Activated CD8-positive, alpha-beta memory T cell treated with anti-CD3 and anti-CD28 coated beads for 4 hours (primary cell): ENCODE measurements at places on chromosomes 7 and 10.

DNA sequence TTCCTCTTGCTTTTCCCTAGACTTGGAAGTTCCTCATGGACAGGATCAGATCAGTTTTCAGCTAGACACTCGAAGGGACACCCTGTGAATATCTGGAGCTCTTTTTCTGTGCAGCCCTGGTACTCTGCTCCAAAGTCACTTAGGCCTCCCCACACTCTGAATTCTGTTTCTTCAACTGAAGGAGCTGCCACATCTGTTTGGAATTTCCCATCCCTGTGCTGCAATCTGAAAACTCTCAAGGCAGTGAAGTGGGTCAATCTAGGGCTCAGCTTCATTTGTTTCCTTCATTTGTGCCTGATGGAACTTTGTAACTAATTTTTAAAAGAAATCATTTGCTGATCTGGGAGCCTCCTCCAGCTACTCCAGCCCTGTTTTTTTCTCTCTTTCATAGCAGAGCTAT, 9.6 kb downstream of the EPC1 start:
- no peak for DNase-seq

DNA sequence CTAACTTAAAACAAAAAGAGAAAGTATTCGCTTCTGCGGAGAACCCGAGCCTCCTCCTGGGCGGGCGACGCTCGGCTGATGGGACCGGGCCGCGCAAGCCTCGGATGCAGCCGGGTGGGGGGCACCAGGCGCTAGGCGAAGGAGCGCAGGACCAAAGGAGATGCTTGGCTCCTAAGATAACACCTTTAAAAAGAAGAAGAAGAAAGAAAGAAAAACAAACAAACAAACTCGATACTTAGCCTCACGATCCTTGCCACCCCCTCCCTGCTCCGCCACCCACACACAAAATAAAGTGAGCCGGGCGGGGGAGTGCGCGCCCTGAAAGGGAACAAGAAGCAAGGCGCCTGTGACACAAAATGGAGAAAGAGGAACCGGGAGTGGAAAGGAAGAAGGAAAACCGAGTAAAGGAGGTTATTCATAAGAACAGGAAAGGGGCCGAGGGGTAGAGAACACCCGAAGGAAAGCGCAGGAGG, 34.0 kb upstream of the EBLN1 start:
- peak; percentile 47 for DNase-seq

- DNase-seq = no peak
Measured at GRCh38 chr7:151484971-151485707, 34.6 kb downstream of the RHEB start.

DNA sequence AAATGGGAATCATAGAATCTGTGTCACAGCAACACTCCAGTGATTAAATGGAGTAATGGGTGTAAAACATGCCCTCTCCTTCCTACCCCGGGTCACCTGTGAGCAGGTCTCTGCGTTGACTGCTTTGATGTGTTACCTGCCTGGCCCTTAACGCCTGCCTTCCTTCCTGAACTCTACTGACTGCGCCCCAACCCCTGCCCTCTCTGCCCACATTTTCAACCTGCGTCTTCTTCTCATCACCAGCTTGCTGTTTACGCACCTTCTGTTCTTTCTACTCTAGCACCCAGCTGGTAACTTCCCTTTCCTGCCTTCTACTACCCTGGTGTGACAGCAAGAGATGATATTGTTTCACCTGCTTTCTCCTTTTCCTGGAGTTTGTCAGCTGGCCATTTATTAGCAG, 303.0 kb upstream of the LRGUK start:
- DNase-seq = no peak

GRCh38 chr7:101093906-101094305, 8.6 kb downstream of the TRIM56 start:
- DNase-seq = no peak

DNA sequence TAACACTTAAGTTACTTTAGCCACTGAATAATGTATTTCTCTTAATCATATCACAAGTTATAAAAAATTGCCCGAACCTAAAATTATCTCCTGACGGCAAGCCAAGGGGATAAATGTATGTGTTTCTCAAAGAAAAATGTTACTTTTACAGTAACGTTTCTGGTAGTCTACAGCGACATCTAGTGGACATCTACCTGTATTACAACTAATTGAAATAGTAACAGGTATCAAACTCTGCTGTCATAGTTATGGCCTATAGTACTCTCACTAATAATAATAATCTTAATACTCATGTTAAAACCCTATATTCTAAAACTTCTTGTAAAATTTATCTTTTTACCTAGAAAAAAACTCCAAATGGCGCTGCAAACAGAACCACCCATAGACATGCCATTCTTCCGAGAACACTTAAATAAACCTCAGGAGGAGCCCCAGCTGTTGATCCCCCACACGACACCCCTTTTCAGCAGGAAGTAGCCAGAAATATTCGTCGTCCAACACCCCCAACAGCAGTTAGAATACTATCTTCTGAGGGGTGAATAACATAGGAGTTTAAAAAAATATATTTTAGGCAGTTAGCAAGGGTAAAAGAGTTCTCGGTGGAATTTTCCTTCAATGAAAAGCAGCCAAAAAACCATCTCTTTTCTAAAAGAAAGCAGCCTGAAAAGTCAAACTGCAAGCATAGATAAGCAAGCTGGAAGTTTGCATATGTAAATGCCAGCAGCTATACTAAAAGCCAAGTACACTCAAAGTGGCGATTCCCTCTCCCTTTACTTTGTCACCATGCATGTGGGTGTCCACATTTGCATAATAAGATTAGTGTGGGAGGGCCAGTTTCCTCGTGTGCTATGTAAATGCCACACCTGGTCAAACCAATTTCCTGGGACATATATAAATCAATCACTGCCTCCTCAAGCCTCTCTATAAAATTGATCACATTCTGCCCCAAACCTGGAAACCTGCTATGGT, 40.5 kb upstream of the ZNF107 start:
- no peak for DNase-seq

DNA sequence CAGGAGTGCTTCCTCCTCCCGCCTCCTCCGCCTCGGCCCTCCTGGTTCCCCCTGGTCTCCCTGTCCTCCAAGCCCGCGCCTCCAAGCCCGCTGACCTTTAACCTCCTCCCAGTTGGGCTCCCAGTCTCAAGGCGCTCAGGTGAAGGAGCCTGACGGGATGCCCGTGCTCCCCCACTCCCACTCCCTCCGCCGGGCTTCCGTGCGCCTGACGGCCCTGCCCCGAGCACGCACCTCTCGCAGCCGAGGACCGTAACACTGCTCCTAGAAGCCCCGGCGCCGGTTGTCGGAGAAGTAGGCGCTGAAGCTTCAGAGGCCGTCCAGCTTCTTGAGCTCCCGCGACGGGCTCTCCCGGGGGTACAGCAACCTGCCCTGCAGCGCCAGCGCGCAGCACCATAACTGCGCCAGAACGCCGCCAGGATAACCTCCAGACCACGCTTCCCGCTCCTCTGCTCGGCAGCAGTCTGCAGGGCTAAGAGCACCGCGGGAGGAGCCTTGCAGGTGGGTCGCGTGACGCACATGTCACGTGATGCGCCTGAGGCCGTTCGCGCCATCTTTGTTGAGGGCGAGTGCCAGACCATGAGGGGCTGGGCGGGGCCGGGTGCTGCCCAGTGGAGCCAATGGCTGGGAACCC, 71.0 kb upstream of the ZNF479 start:
- no peak for DNase-seq

DNA sequence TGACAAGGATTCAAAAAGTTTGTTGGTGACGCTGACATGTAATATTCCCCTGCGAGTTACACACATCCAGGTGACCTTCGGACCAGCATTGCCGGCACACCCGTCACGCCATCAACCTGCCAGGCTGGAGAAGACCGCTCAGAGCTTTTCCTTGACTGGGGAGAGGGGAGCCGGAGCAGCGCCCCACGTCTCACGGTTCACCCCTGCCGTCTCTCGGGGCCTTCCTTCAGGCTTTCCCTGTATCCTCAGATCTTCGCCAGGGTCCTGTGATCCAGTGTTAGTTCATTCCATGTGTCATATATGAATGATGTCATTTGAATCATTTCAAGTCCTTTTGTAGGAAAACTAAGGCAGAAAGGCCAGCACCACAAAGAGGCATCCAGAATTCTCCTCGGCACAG, 127.8 kb downstream of the MGMT start:
- no peak for DNase-seq

DNA sequence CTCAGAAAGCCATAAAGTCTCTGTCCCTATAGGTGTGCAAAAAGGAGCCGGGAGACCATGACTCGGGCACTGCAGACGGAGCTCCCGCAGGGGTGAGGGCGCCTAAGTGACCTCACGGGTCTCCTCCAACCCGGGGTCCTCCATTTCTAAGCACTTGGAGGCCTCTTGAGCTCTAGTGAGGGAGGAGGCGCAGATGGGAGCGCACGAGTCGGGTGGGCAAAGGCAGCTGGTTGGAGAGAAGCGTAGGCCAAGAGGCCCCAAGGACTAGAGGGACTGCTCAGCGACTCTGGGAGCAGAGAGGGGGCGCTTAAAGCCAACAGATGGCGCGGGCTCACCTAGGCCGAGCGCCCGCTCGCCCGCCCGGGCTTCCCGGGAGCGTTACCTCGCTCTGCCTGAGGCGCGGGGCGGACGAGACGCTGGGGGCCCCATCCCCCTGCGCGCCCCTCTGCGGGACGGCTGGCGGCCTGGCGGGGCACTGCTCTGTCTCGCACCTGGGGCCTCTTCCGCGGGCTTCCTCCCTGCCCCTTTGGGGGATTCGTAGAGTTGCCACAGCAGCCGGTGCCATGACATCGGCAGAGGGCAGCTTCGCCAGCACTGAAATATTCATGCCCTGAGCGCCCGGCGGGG, 523 bp upstream of the CDH23 start:
- DNase-seq = no peak

DNA sequence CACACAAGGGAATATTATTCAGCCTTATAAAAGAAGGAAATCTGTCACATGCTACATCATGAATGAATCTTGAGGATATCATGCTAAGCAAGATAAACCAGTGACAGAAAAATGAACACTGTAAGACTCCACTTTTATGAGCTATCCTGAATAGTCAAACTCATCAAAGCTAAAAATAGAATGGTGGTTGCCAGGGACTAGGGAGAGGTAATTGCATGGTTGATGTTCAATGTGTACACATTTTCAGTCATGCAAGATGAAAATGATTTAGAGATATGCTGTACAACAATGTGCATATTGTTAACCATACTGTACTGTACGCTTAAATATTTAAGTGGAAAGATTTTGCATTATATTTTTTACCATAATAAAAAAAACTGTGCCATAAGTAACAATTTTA, 1349.1 kb downstream of the XPNPEP1 start:
- no peak for DNase-seq

- no peak for DNase-seq
Measured at GRCh38 chr7:94400643-94401427, 6.1 kb downstream of the COL1A2 start.

DNA sequence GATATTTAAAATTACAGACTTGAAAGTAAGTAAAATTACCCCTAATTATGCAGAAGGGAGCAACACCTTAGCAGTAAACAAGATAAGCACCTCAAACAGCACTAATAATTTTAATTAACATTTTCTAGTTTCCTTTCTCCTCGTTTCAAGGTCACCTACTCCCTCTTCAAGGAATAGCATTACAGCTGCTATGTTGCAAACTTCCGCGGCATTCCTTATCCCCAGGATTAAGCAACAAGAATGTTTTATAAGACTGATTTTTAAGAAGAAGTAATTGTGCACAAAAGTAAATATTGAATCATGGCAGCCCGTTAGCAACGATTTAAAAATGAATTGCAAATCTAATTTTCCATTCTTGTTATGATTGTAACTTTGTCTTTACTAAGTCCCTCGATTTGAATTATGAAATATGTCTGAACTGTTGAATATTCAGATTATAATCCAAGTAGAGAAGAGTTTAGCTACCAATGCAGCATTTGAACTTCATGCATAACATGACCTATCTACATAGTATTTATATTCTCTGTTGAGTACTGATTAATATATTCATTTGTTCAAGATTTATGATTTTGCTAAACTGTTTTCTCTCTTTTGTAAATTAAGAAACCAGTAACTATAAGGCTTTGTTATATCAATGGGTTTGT, 593.5 kb upstream of the MGMT start:
- DNase-seq = no peak

DNA sequence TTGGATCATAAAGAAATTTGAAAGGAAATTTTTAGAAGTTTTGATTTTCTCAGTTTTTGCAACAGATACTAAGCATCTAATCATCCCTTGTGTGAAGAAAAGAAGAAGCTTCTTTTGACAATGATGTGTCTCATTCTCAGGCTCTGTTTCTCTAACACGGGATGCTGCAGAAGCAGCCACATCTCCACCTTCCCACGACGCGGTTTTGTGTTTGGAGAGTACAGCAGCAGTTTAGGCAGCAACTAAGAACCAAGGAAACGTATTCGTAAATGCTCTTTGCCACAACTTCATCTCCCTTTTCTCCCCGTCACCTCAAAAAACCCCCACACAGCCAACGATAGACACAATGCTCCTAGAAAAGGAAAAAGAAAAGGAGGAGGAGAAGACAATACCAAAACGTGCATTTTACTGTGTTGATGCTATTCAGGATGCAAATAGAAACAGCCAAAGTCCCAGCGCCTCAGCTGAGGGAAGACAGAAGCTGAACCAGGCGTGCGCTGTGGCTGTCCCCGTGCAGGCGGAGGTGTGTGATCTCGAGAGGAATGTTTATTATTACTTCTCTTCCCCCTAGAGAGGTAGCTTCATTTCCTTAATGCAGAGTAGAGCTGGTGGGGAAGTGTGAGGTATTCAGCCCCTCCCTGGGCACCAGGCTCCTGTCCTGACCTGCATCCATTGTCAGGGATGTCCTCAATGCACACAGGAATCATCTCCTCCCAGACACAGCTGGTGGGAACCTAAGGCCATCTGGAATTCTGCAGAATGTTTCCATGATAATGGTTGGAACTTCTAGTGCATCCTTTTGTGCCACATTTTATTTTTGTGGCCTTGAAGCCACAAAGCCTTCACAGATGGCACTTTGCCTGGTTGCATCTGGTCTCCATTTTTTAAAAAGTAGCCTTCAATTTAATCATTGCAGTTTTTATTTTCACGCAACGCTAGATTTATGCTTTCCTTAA, 174.6 kb upstream of the KLF6 start:
- no peak for DNase-seq

DNA sequence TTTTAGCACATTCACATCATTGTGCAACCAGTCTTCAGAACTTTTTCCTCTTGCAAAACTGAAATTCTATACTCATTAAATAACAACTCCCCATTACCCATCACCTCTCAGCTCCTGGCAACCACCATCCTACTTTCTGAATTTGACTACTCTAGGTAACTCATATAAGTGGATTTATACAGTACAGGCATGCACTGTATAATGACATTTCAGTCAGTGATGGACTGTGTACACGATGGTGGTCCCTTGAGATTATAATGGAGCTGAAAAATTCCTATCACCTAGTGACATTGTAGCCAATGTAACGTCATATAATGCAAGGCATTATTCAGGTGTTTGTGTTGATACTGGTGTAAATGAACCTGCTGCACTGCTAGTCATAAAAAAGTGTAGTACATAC, 60.1 kb downstream of the BTRC start:
- DNase-seq = no peak

GRCh38 chr10:98410135-98410743, 4.7 kb downstream of the PYROXD2 start:
- no peak for DNase-seq

- DNase-seq = no peak
Measured at GRCh38 chr10:131141645-131142516, 169.6 kb downstream of the TCERG1L start.
